RWPE1 (cell line): ENCODE measurements at places on chromosomes 13 and 19.
A peak's percentile ranks its signal among the peaks of the same experiment; 100 is the strongest.

DNA sequence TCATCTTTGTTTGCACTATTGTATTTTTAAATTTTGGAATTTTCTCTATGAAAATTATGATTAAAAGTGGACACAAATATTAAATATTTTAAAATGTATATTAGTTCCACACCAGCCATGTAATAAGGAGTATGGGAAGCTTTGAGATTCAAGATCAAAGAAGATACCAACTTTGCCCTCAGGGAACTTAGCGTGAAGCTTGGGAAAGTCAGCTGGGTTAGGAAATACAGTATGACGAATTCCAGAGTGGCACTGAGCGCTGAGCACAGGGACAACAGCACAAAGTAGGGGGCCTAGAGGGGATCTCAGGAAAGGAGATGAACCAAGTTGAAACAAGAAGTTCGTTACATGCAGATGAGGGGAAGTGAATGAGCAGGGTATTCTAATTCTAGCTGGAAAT is 76.9 kb upstream of the SHISA2 start:
- DNase-seq: no peak

DNA sequence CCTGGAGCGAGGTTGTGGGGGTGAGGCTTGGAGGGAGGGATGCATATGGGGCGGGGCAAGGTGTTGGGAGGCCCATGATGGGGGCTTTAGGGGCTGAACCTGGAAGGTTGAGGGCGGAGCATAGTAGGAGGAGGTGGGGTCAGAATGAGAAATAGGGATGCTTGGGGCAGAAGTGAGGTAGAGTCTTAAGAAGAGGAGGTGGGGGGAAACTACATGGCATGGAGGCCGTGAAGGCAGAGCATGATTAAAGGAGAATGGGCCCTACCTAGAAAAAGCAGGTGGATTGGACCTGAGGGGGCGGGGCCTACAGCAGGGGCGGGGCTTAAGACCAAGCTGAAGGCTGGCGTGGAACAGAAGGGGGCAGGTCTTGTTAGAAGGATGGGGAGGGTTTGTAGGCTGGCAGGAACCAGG is 799 bp downstream of the NR1H2 start:
- DNase-seq: peak; percentile 38

DNA sequence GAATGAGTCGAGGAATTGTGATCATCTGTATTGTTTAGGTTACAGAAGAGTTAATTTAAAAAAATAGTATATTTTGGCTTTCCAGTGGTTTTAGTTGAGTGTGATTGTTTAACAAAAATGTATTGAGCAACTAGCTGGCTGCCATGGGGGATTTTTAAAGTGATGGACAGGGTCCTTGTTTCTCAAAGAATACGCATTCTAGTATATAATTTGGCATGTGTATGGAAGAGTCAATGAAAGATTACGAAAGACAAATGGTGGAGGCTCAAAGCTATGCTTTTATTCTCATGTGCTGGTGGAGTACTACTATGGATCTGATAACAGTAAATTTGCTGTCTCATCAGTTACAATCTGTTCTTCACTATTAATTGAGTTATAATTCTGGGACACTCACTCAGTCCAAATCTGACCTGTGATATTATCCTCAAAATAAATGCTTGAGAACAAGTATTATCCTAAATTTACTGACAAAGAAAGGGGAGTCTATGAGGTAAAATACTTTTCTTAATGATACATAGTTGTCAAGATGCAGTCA is 240.0 kb downstream of the GPC6 start:
- DNase-seq: no peak

DNA sequence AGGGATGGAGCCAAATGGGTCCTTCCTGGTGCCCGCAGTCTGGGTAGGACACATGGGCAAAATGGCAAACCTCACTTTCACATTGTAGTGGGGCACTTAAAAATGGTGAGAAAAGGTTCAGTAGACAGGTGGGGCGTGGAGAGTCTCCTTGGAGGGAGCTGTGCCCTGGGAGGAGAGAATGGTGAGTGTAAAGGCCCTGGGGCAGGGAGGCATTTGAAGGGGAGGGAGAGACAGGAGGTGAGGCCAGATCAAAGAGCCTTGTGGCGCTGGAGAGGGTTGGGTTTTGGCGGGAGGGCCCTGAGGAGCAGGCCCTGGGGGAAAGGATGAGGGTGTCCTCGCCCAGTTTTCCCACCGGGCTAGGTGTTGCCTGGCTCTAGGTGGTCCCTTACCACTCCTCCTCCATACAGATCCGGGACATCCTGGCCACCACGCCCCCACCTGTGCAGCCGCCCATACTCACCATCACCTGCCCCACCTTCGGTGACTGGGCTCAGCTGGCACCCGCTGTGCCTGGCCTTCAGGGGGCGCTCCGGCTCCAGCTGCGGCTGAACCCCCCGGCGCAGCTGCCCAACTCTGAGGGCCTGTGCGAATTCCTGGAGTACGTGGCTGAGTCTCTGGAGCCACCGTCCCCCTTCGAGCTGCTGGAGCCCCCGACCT is 6.3 kb downstream of the MAP1S start:
- DNase-seq: no peak

- DNase-seq: no peak
Observed at GRCh38 chr19:903266-903797, 9.7 kb downstream of the R3HDM4 start.

DNA sequence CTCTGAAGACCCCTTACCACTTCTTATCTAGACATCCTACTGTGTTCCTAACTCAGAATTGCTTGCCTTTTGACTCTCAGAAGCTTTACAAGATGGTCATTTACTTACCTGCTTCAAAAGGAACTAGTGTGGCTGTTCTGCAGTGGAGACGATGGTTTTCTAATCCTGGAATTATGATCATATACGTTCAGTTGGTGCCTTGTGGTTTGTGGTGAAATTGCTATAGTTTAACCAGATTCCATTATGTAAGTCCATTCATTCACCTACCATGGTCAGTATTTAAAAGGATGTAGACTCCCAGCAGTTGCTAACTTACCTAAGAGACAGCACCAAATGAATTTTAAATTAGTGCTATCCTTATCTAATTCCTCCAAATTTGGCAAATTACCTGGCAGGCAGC is 210.9 kb downstream of the SHISA2 start:
- DNase-seq: no peak

DNA sequence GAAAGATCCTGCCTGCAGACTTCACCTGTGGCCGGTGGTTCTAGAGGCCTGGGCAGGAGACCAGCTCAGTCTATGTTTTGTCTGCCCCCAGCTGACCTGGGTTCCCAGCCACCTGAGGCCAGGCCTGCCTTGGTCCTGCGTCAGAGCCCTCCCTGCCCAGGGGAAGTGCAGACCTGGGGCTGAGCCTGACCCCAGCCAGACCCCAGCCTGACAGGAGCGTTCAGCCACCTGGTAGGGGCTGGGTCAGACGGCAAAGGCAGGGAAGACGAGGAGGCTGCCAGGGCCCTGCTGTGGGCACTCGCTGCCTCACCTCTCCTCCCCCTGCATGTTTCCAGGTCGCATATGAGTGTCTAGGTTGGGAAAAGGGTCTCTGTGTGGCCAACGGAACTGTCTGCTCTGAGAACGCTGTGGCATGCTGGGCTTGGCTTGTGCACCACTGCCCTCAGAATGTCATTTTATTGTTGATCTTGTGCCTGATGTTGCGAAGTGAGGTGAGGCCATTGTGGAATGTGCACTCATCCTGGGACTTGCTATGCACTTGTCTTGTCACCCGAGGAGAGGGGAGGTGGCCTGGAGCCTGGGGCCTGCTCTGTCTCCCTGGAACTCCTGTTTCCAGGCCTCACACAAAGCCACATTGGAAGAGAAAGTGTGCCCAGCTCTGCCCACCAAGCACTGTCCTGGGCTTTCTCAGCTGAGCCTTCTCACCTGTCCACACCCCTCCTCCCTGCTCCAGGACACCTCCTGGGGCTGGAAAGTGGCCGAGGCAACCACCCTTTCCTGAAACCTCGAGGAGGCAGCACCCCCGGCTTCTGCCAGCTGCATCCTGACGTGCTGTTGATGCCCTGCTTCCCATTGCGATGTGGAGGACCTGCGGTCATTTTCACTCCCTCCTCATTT is 15.2 kb upstream of the MCF2L start:
- no peak for DNase-seq

- DNase-seq: no peak
Observed at GRCh38 chr13:36453516-36453915, 21.2 kb downstream of the CCNA1 start.

- DNase-seq: no peak
Observed at GRCh38 chr13:52785739-52786138, 46.1 kb upstream of the CNMD start.

- DNase-seq: no peak
Observed at GRCh38 chr19:35742121-35742724, at the start of gene IGFLR1. Gene IGFLR1 (minus strand): TSS chr19:35742452. CDS start chr19:35741180, 1,272 bp downstream.

DNA sequence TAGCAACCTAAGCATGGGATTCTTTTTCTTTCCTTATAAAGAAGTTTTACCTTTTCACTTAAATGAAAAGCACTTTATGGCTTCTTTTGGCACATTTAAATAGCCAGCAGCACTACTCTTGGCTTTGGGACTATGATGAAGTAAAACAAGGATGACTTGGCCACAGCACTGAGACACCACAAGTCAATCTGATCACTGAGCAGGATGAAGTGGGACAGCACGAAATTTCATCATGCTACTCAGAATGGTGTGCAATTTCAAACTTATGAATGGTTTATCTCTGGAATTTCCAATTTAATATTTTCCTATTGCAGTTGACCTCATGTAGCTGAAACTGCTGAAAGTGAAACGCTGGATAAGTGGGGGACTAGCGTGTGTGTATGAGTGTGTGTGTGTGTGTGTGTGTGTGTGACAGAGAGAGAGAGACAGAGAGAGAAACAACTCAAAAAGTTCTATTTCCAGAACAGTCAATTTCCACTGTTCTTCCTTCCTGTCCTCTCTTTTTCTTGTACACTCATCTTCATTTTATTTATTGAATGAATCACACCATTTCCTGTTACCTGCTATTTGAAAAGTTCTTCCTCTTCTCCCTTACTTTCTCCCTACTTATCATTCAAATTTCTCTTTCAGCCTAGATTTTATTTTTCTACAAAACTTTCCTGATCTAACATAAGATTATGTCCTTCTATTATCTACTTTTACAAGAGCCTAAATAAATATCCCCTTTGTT is 414.2 kb upstream of the MIR17HG start:
- no peak for DNase-seq

DNA sequence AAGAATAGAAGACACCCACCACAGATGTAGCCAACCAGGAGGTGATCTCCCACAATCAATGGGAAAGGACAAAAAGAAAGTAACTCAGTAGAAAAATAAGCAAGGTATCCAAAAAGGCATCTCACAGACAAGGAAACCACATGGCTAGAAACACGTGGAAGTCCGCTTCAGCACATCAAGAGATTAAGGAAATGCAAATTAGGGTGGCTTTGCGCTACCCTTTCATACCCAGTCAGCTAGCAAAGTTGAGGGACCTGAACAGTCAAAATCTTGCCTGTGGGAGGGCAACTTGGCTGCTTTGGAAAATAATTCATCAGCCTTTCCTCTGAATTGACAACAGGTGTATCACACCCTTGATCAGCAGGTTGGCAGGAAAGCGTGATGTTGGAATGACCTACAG is 11.6 kb upstream of the UQCR11 start:
- no peak for DNase-seq
